ENCODE measurements at places on chromosomes 6 and 20.

DNA sequence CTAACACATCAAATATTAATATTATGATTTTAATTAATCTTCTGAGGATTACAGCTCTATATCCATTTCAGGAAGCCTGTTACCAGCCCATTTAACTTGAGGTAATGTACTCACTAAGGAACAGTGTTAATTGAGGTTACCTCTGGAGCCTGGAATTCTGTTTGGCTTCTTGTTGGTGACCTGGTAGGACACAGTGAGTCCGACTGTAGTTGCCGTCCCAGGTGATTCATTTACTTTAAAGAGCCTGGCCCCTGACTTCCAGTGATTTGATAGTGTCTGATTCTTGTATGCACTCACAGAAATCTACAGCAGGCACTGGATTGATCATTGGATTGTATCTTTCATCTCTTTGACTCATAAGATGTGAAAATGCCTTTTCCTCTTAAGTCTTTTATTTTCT, 34.0 kb downstream of the IGF2R start:
- no peak for DNase-seq

DNA sequence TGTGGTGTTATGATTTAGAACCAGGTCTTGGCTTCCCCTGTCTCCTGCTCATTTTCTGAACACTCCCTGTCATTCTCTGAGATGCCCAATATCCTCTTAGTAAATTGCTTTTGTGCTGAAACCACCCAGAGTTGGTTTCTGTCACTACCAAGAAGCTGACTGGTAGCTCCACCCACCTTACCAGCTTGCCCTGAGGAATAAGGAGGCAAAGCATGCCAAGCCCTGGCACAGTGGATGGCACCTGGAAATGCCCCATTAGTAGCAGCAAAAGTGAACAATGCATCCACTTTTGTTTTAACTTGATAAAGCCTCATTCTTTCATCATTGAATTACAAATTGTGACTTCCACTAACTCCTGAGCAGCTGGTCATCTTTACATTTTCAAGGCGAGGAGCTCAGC, 157.7 kb downstream of the CDC5L start:
- DNase-seq = no peak

DNA sequence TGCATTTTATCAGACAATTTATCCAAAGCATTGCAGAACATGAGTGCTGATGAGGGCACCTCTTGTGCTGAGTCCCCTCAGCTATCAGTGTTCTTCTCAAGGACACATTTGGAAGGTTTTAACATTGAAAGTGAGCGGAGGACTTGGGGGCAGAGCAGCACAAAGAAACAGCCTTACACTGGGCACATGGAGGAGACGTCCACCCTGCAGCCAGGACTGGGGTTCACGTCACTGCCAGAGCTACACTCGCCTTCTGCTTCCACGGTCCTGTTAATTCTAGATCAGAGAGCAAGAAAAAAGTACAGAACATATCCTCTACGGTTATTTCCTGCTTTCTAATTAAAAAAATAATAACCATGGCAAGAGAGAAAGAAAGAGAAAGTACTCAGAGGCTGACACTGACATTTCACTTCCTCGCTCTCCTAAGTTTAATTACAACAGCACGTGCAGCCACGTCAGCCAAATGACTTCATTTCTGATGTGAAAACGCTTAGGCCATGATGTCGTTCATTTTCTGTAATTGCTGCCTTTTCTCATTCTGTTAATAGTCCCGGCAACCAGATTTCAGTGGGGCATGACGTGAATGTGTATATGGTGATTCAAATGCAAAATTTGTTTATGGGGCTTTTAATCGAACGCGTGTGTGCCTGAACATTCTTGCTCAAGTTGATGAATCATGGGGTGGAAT, 5.1 kb downstream of the PRND start:
- no peak for DNase-seq

DNA sequence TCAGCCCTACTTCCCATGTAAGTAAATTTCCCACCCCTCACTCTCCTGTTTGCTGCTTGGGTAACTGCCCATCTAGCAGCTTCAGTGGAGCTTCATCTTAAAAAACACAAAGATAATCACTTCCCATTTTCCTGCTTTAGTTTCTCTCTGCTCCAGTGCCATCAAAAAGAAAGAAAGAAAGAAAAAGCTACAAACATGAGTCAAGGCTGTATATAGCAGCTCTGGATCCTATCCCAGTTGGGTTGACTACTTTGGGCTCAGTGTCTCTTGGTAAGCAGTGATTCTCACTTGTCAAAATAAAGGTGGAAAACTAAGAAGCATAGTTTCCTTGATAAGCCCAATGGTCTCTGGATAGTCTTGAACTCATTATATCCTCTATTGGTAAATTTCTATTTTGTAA, 48.7 kb upstream of the SRPK1 start:
- DNase-seq = no peak

DNA sequence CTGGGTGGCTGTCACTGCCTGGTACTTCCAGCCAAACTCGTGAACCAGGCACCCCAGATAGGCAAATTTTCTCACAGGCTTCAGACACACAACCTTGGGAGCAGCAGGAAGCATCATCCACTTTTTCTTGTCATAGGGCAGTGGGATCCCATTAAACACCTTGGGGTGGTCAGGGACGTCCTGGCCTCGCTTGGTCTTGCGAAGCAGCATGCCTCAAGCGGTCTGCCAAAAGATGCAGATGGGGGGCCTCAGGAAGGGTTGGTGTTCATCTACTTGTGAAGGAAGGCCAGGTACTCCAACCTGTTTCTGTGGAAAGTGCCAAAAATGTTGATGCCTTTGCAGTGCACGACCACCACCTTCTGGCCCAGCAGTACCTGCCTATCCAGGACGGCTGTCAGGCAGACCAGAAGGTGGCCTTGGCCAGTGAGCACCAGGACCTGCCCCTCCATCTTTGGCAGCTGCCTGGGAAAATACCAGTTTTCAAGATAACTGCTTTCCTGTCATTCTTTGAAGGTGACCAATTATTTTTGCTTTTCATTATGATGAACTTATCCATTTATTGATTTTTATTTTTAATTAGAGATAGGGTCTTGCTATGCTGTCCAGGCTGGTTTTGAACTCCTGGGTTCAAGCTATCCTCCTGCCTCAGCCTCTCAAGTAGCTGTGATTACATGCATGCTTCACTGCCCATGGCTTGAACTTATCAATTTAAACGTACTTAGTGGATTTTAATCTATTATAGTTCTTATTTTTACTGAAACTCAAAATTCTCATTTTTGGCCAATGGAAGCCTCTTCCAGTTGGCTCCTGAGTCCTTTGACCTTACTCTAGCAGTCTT, 80.1 kb downstream of the MAN1A1 start:
- DNase-seq = no peak

DNA sequence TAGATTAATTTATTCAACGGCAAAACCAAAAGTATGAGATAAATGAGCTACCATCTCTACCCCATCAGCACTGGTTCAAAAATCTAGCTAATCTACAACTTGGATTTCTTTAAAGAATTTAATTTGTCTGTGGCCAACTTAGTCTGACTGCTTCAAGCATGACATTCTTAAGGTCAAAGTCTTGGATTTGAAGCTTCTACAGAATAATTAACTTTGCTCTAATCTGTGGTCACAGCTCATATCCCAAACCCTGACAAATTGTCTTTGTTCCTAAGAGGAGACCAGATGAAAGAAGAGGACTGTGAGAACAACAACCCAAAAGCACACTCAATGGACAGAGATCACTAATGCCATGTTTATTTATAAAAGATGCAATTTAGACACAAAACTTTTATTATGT, 166.9 kb upstream of the EPHA7 start:
- no peak for DNase-seq

DNA sequence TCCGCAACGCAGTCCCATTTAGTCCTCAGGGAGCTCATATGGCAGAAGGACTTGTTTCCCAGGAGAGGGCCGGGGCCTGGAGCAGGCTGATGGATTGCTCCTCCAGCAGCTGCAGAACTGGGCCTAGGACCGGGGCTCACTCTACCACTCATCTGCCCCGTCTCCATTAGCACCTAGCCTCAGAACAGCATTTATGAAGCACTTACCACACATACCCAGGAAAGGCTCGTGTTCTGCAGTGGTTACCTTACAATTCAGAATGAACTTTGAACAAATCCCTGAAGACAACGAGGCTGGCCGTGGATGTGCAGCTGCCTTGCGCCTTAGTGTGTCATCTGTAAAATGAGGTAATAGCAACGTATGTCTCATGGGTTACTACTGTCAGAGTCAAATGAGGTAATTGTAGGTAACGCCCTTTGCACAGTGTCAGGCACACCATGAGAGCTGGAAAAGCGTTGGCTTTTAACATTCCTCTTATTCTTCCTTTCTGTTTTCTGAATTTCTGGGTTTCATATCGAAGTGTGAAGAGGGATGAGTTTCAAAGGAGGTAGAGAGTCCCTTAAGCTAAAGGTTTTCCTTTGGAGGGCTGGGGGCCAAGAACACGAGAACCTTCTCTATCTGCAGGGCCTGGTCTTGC, 46.3 kb upstream of the CD93 start:
- DNase-seq = no peak
